Hypothalamus (tissue), 51 donors: ENCODE measurements at places on chromosomes 6 and 20.

DNA sequence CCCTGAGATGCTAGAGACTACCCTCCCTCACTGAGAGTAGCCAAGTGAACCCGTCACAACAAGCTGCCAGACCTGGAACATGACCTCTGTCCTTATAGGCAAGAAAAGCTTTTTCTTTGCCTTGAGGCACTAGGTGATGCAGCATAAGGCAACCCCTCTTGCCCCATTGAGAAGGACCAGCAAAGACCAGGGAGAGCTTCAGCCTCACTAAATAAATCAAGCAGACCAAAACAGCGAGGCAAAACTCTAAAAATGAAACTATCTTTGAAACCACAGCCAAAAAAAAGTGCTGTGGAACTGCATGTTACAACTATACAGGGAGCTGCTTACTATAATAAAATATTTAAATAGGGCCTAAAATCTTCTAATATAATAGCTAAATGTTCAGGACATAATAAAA is 62.6 kb upstream of the FAM83B start:
- no peak for DNase-seq

DNA sequence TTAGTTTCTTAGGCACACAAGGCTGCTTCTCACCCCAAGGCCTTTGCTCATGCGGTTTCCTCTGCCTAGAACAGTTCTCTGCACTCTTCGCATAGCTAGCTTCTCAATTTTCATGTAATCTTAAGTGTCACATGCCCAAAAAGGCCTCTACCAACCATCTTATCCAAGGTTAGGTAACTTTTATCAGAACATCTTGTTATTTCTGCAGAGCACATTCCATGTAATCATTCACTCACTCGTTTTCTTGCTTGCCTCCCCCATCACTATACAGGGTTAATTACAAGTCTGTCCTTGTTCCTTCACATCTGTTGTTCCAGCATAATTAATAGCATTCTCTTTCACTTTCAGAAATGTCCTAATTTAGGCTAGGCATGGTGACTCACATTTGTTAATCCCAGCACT is 53.8 kb downstream of the NCOA6 start:
- no peak for DNase-seq

- no peak for DNase-seq
Observed at GRCh38 chr20:38034108-38034649, 633 bp downstream of the RPRD1B start.

- no peak for DNase-seq
Observed at GRCh38 chr20:21166801-21167200, 40.9 kb downstream of the KIZ start.

- no peak for DNase-seq
Observed at GRCh38 chr6:145241721-145242120, 493.6 kb downstream of the EPM2A start.

- no peak for DNase-seq
Observed at GRCh38 chr20:23393996-23394775, 27.1 kb downstream of the NAPB start.

- DNase-seq: peak; percentile 6
Observed at GRCh38 chr20:52959125-52959524, 13.0 kb upstream of the TSHZ2 start.

DNA sequence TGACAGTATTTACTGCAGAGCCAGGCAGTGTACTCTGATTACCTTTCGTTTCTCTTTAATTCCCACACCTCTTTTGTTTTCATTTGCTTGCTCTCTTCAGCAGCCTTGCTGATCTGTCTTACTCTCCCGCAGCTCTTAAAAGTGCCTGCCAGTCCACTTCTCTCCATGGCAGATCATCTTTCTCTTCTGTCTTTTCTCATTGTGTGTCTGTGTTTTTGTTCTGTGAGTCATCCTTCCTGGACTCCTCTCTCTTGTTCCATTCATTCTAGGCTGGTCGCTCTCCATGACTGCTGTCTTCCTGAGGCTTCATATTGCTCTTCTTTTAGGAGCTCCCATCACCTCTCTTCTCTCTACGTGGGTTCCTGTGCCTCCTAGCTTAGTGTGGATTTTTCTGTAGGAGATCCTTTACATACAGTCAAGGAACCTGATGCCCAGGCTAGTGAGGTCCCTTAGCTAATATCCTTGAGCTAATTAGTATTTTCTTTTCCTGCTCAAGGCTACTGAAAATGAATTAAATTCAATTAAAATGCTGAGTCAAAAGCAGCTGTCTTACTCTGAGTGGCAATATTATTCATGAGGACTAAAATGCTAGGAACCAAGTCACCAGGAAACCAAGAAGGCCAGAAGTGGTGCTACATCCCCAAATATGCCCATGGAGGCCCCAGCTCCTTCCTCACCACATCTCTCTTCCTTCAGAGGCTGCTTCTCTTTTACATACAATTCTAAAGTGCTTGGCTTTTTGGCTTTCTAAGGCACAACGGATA is 86.1 kb downstream of the SLX4IP start:
- no peak for DNase-seq

GRCh38 chr6:44559486-44560270 is 172.2 kb downstream of the CDC5L start:
- DNase-seq: no peak

- no peak for DNase-seq
Observed at GRCh38 chr6:154039231-154039842, at the start of gene OPRM1. Gene OPRM1, plus strand, starts transcription at chr6:154039240. Its CDS starts 305 bp downstream, at chr6:154039545.

DNA sequence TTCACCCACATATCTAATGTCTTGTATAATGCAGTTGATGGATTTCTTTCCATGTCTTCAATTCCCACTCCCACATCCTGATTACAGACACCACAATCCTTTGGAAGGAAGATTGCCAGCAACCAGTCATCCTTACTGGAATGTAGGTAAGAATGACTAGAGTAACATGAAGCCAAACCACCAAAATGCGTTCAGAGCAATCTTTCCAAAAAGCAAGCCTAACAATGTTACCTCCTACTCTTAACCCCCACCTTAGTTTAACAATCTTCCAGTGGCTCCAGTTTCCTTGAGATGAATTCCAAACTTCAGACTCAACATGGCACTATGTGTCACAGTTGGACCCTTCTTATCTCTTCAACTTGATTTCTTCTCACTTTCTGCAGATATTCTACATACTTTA is 685.6 kb downstream of the DOK5 start:
- DNase-seq: no peak

DNA sequence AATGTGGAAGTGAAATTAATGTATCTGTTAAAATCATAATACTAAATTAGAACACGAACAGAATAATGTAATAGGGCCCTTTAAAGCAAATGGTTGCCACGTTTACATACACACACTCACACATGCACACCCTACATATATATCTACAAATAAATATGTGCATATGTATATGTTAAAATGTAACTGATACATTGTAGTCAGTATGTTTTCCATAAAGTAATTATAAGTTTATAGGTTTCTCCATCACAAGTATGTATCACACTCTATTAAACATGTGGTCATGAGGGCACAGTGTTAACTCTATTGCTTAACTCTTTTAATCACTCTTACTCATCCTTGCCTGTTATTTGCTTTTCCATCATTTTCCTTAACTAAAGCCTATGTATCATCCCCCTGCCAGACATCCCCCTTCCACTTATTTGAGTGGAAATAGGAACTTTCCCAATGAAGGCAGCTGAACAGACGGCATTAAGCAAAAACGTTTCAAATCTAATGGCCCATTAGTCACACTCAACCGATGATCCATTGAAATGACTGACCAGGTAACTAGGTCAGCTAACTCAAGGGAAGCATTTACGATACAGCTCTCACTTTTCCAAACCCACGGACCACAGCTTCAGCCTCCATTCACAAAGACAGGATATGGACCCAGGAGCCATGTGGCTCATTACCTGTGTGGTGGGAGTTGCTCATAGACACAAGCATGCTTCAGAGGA is 89.3 kb downstream of the HAO1 start:
- no peak for DNase-seq

DNA sequence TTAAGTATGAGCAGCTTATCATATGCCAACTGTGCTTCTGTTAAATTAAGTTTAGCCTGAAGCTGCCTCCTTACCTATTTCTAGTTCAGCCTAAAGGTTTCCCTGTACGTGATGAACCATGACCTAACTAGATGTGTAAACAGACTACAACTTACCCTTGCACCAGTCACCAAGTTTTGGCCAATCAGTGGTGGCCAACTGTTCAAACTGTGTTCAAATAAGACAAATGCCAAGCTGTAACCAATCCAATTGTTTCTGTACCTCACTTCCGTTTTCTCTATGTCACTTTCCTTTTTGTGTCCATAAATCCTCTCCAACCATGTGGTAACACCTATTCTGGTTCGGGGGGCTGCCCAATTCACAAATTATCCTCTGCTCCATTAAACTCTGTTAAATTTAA is 6.0 kb upstream of the SLC2A10 start:
- DNase-seq: no peak

- DNase-seq: no peak
Observed at GRCh38 chr6:11921751-11922150, 90.4 kb upstream of the HIVEP1 start.

GRCh38 chr6:121590438-121590837 is 155.0 kb downstream of the GJA1 start:
- no peak for DNase-seq

- DNase-seq: no peak
Observed at GRCh38 chr6:88174906-88175305, 8.8 kb upstream of the CNR1 start.

GRCh38 chr6:140789466-140789865 is 1343.3 kb upstream of the GJE1 start:
- DNase-seq: no peak

DNA sequence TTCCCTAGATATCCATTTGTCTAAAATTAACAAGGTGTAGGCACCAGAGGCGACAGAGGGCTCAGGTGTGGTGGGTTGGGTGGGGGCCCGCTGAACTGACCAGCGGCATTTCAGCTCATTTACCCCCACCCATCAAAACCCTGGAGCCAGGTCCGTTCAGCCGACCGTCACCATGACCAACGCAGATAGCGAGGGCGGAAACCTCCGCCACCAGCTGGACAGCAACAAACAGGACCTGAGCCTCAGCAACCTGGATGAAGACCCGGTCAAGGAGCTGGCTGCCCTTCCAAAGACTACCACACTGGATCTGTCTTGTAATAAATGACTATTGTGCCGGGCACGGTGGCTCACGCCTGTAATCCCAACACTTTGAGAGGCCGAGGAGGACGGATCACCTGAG is 120.8 kb upstream of the LGSN start:
- DNase-seq: no peak

DNA sequence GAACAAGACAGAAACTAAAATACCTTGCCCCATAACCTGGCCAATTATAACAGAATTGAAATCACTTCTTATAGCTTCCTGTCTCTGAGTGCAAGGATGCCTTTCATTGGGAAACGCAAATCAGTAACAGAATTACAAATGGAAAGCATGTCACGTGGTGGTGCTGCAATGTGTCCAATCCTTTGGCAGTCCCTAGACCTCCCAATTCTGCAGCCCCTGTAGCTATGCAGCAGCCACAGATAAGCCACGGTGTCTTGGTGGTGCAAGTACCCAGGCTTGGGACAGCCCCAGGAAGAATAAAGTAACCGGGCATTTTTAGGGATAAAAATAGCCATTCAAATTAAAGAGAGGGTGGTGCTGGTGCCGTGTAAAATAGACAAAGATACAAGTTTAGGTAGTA is 134.6 kb upstream of the CCN2 start:
- DNase-seq: no peak

GRCh38 chr6:34045771-34046170 is 100.1 kb downstream of the GRM4 start:
- DNase-seq: no peak

DNA sequence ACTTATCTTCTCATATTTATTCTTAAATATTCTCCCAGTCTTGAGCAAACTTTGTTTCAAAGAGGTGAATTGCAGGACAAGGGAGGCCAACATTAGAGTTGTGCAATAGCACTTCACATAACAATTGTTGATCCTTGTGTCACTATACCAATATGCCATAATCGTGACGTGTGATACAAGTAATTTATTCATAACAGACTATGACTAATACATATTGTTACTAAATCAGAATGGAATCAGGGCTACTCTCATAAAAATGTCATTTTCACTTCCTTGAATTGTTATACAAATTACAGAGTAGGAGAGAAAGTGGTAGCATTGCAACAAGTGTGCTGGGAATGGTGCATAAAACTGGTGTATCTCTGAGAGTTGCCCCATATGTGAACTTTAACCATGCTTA is 37.2 kb upstream of the PLCB1 start:
- no peak for DNase-seq

- no peak for DNase-seq
Observed at GRCh38 chr20:22729180-22729579, 144.8 kb upstream of the FOXA2 start.

GRCh38 chr6:12333128-12333527 is 43.0 kb downstream of the EDN1 start:
- no peak for DNase-seq

- no peak for DNase-seq
Observed at GRCh38 chr6:96942676-96943075, 18.1 kb downstream of the KLHL32 start.

- no peak for DNase-seq
Observed at GRCh38 chr20:1761116-1761515, 103.5 kb upstream of the SIRPG start.

DNA sequence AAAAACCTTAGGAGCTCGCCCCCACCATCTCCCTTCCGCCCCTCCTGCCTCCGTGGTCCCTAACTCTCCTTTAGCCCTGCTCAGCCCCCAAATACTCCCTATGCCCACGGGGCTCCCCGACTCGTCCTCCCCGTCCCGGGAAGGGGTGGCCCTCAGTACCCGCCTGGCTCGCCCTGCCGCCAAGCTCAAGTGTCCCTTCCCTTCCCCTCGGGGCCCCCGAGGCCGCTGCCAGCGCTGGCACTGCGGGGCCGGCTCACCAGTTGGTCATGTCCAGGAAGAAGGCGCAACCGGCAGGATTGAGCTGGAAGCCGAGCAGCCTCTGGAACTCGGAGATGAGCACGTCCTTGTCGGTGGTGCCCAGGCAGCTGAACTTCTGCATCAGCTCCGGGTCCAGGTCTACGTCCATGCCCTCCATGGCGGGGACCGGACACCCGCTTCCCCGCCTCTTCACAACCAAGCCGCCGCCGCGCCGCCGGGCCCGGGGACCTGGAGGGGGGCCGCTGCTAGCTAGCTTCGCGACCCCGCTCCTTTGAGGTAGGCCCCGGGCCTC is 303 bp downstream of the ILRUN start:
- peak; percentile 64 for DNase-seq

DNA sequence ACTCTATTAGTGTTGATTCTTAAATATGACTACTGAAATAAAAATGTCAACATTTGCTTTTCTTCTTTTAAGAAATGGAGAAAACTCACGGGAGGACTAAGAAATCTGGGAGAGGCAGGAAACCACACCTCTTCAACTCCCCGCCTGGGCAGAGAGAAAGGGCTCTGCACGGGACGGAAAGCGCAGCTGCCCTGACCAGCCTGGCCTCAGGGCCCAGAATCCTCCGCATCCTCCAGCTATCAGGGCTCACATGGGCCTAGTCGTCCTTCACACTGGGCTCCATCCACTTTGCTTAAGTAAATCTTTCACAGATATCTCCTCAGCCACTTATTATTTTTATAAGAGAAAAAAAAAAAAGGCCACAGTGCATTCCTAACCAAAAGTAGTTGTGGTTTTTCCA is 215.1 kb downstream of the TBXT start:
- DNase-seq: no peak
